Activated naive CD4-positive, alpha-beta T cell treated with anti-CD3 and anti-CD28 coated beads, Interleukin-2, amount 10 ng/mL, durations not matched to agents 7 days and 5 days (primary cell): ENCODE measurements at places on chromosomes 2 and 18.

- DNase-seq, result no peak
Observed at GRCh38 chr2:28327956-28328922, 64.4 kb upstream of the FOSL2 start.

- DNase-seq, result no peak
Observed at GRCh38 chr2:119350311-119350998, 16.2 kb downstream of the C2orf76 start.

- no peak for DNase-seq
Observed at GRCh38 chr18:50075772-50076171, 119.2 kb downstream of the MYO5B start.

DNA sequence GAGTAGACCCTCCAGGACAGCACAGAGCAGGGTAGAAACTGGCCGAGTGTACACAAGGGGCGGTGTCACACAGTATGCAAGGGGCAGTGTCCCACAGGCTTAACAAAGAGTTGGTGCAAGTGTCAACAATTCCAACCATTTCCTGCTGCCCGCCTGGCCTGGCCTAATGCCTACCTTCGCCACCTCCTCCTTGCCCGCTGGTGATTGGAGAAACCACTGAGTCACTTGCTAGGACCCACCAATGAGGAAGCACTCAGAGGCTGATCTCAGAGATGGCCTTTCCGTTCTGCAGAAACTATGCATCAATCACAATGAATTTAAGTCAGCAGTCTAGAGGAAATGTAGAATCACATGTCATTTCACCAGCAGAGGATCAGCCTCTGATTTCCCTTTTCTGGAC is 263.3 kb upstream of the PKDCC start:
- no peak for DNase-seq

- no peak for DNase-seq
Observed at GRCh38 chr2:235669983-235670962, 176.4 kb downstream of the AGAP1 start.

DNA sequence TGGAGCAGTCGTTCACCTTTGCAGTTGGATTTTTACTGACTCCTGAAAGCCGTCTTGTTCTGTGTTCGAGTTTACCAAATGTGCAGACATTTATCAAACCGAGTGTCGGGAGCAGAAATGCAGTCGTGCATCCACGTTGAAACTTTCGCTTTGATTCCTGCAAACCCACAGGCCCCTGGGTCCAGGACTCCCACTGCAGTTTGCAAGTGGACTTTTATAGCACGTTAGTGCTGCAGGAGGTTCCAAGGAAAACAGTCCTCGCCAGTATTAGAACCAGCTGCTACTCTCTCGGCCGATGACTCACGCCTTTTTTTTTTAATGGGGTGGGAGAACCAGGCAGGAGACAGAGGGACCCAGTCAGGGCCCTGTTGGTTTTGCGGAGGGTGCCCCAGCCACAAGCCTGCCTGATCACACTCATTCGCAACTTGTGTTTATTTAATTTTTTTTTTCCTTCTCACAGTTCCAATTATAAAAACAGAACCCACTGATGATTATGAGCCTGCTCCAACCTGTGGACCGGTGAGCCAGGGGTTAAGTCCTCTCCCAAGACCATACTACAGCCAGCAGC is 90.1 kb downstream of the NFATC1 start:
- peak; percentile 17 for DNase-seq

- DNase-seq, result no peak
Observed at GRCh38 chr2:127542231-127542630, 6.7 kb downstream of the MYO7B start.

DNA sequence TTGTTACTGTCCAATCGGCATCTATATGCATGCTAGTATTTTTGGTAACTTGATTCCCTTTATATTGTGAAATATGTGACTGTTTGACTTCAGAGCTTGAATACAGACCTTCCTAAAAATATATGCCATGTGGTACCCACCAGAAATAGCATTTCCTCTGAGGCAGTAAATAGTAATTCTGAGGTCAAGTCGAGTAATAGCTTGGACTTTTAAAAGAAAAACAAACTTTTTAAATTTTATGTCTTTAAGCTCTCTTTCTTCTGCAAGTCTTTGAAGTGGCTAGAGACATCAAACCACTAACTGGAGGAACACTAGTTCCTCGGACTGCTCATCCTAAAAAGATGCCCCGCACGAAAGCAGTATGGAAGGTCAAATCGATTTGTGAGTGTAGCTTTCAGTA is 396.8 kb upstream of the SLC14A2 start:
- DNase-seq, result no peak

DNA sequence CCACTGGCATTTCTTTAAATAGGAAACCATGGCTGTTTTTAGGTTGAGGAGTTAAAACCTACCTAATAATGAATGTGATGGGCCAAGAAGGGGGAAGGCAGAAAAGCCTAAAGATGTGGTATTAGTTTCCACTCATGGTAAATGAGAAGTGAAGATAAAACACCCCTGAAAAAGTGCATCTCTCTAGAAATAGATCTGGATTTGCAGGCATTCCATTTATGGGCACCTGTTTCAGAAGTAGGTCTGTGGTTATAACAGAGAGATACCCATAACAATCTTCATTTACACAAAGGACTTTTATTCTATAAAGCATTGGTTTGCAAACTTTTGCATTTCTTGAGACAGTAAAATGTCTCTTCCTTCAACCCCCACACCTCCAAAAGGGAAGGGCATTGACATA is 62.1 kb downstream of the PRKCE start:
- no peak for DNase-seq

DNA sequence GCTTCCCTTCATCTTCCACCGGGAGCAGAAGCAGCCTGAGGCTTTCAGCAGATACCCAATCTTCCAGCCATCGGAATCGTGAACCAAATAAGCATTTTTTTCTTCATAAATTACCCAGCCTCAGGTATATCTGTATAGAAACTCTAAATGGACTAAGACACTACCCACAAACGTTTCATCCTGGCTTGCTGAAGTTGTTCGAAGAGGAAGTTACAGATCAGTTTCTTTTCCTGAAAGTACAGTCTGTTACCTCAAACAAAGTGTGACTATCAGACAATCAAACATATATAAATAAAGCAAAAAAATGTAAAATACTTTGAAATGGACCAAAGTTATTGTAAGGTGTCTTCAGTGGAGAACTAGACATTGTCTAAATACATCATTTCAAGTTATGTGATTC is 97.9 kb downstream of the MREG start:
- no peak for DNase-seq

GRCh38 chr2:146820672-146821071 is 1024.2 kb upstream of the ACVR2A start:
- DNase-seq, result no peak

GRCh38 chr2:133152801-133153200 is 415.5 kb downstream of the NCKAP5 start:
- no peak for DNase-seq

DNA sequence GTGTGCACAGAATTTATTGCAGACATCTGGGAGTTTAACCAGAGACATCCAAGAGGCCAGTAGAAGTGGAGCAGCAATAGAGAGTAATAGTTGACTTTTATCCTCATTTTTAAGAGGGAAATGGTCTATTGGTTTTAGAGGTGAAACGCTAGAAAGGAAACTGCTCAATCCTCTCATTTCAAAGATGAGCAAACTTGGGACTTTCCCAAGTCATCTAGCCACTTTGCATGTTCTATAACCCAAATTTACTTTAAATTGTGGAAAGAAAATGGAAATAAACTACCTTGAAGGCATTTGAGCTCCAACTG is 601.7 kb downstream of the ARHGAP15 start:
- no peak for DNase-seq

DNA sequence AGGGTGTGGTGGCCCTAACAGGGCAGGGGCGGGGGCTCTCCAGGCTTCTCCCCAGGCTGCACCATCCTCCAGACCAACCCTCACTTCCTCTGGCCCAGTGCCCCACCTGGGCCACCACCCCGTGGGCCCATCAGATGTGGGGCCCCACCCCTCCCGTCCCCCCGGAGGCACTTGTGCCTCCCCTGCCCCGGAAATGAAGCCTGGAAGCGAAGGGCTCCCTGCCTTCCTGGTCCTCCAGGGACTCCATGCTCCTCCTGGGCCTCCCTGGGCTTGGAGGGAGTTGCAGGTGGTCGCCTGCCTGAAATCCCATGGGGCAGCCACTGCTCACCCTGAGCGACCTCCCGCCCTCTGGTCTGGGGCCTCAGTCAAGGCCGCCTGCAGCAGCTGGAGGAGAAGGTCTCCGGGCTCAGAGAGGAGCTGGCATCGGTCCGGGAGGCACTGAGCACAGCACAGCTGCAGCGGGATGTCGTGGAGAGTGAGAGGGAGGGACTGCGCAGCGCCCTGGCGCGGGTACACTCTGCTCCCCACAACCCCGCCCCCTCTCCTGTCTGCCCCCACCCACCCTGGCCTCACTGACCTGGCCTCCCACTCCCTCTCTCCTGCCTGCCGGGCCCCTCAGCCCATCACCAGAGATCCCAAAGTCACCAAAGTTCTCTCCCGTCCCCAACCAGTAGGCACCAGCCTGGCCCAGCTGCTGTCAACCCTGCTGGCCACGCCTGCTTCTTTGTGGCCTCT is 28.0 kb downstream of the CROCC2 start:
- no peak for DNase-seq

DNA sequence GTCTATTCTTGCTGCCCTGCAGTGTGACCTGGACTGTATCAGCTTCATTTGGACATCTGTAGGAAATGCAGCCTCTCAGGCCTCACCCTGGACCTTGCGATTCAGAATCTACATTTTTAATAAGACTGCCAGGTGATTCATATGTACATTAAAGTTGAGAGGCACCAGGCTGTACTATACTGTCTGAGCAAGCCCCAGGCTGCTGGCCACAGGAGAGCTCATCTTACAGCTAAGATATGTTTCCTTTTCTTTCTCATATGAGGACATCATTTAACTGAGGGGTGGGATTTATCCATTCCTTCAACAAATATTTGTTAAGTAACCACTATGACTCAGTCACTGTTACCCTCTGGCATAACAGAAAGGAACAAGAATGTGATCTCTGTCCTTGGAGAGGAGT is 78.2 kb upstream of the GCFC2 start:
- no peak for DNase-seq

- no peak for DNase-seq
Observed at GRCh38 chr2:152322222-152322621, 12.8 kb upstream of the FMNL2 start.

GRCh38 chr2:212416086-212416485 is 122.5 kb downstream of the ERBB4 start:
- DNase-seq, result no peak

DNA sequence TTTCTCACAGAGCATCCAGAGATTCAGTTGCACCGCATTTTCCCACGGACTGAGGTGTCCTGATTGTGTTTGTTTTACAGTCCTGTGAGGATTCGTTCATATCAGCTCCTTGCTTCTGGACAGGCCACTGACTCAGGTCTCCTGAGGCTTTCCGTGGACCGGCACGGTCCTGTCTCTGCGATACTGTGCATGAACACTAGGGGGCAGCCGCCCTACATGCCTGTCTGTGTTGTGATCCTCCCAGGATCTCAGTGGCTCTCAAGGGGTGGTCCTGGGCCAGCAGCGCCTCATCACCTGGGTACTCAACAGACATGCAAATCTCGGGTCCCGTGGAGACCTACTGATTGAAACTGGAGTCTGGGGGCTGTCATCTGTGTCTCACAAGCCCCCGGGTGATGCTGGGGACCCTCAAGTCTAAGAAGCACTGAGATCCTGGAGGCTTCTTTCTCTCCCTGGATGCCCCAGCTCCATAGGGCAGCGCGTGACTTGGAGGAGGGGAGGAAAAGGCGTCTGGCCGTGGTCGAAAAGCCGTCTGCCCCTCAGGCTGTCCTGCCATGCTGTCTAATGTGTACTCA is 28.9 kb downstream of the IL1R2 start:
- DNase-seq, result peak; percentile 88
